ENCODE measurements at places on chromosomes 1 and 21. TPM values are rescaled to one million over a fixed set of nuclear protein-coding genes. Genes with fewer than 3 reads are reported as not detected.

DNA sequence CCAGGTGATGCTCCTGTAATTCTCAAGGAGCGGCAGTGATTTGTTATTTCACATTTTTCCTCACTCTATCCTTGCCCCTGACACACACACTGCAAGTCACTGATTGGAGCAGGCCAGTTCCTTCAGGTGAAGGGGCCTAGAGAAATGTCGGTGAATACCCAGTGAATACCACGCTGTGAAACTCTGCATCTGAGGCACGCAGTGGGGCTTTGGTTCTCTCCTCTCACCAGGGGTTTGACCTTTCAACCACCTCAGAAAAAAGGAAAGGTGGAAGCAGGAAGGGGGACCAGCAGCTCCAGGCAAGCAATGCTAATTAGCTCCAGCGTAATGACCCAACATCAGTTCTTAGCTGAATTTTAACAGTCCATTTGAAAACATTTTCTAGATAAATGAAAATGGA is 532 bp upstream of the FAM177B start:
- DNase-seq = peak; percentile 79
- H3K4me3 ChIP-seq = no peak overlapping the region
- H3K27ac ChIP-seq = no peak overlapping the region
- peaks cover 7% of the 10 kb centered on the region for H3K4me1 ChIP-seq
- no peaks in the 10 kb centered on the region for H3K27me3 ChIP-seq

- no peaks in the 10 kb centered on the region for H3K27me3 ChIP-seq
- no peak overlapping the region for H3K4me3 ChIP-seq
- H3K27ac ChIP-seq = no peak overlapping the region
- no peaks in the 10 kb centered on the region for H3K4me1 ChIP-seq
These were observed 35.2 kb downstream of the TGFB2 start for GRCh38 chr1:218380125-218380977.

DNA sequence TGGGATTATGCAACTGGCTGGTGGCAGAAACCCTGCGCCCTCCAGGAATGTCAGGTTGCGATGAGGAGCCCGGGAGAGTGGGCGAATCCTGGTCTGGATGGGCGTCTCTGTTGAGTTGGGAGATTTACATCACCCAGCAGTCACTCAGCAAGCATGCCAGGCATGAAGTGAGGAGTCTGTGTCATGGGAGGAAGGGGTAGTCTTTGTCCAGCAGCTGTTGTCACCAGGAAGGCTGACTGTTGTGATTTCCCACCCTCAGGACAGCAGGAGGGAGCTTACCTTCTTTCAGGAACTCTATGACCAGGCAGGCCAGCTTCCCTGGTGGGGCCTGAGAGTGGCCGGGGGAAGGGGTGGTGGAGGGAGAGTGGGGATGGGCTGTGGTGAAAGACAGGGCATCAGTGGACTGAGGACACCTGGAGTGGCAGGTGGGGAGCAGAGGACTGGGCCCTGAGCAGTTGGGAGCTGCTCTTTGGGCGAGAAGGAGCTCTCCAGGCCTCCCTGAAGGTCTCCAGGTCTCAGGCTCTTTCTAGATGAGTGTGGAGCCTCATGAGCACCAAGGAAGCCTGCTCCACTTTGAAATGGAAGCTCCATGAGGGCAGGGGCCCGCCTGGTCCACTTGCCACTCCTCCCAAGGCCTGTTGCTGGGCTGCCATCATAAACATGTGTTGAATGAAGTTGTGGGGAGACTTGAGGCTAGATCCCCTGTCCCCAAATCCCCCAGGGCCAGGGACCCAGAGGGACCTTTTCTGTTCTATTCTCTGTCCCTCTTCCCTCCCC is 21.3 kb upstream of the PKP1 start:
- no peak for DNase-seq
- no peak overlapping the region for H3K27ac ChIP-seq
- no peak overlapping the region for H3K4me3 ChIP-seq
- H3K36me3 ChIP-seq = no peaks in the 10 kb centered on the region
- no peaks in the 10 kb centered on the region for H3K4me1 ChIP-seq
- H3K27me3 ChIP-seq = no peaks in the 10 kb centered on the region

- peaks cover 21% of the 10 kb centered on the region for H3K36me3 ChIP-seq
- no peak overlapping the region for H3K4me3 ChIP-seq
- no peaks in the 10 kb centered on the region for H3K27me3 ChIP-seq
- no peak overlapping the region for H3K27ac ChIP-seq
- no peak for DNase-seq
These were observed 12.0 kb downstream of the SPATC1L start for GRCh38 chr21:46171996-46172862.

DNA sequence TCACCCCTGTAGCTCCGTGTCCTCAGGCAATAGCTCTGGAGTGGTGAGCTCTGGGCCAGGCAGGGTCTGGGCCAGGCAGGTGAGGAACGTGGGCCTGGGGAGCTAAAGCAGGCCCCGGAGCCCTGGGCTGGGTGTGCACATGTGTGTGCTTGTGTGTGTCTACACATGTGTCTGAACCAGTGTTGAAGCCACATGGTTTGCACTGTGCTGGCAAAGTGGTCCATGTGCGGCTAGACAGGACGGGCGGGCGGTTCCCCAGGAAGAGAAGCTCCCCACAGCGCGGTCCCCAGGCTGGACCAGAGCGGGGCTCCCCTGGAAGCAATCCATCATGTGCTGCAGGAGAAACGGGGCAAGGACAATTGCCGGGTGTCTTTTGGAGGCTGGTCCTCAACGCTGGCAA is 84.2 kb downstream of the PRDM16 start:
- H3K4me1 ChIP-seq = no peaks in the 10 kb centered on the region
- no peaks in the 10 kb centered on the region for H3K27me3 ChIP-seq
- H3K4me3 ChIP-seq = no peak overlapping the region
- no peak for DNase-seq

The CCDC185 gene
- not detected for total RNA-seq

The BGLAP gene
- total RNA-seq = 2.4 TPM

The MRPS14 gene
- 32.8 TPM for total RNA-seq

All from H9 (cell line).